Left lobe of liver (tissue), 2 donors: ENCODE measurements at places on chromosomes 1 and 21. TPM values are rescaled to one million over a fixed set of nuclear protein-coding genes. Genes with fewer than 3 reads are reported as not detected.

KCNJ6 gene
- not detected for total RNA-seq

- no peak for DNase-seq
Observed at GRCh38 chr1:70978623-70979022, 69.0 kb downstream of the PTGER3 start.

ERRFI1 gene
- 316 TPM for total RNA-seq

TEX38 gene
- total RNA-seq, result not detected

DNA sequence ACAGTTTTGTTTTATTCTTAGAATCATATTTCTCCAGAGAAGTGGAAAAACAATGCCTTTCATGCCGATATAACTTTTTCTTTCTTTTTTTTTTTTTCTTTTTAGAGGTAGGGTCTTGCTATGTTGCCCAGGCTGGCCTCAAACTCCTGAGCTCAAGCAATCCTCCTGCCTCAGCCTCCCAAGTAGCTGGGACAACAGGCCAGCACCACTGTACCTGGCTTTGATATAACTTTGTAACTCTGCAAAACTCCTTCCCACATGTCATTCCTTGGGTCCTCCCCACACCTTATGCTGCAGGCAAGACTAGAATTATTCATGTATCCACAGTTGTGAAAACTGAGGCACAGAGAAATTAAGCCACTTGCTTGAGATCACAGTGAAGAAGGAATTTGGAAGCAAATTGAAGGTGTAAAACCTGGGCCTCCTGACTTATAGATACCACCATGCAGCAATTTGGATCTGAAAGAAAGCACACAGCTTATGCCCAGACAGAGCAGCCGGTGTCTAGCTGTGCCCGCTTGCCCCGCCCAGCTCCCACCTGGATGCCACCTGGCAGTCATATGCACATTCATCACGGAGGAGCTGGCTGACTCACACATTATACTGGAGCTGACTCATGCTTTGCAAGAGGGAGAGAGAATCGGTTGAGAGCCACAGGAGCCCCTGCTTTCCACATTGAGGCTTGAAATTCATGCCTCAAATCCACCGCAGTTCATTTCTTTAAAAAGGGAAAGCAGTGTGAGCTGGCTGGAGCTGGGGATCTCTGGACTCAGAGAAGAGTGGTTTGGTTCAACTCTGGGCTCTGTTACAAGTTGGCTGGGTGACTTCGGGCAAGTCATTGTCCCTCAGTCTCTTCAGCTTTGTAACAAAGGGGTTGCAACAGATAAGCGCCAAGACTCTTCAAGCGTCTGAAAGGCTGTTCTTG lies 8.3 kb upstream of the SLC2A1 start:
- no peak for DNase-seq

- DNase-seq, result no peak
Observed at GRCh38 chr1:176195547-176195946, 11.5 kb downstream of the COP1 start.

- no peak for DNase-seq
Observed at GRCh38 chr1:30184393-30185141, 538.8 kb downstream of the MATN1 start.
